ENCODE measurements at places on chromosomes 13 and 19.

DNA sequence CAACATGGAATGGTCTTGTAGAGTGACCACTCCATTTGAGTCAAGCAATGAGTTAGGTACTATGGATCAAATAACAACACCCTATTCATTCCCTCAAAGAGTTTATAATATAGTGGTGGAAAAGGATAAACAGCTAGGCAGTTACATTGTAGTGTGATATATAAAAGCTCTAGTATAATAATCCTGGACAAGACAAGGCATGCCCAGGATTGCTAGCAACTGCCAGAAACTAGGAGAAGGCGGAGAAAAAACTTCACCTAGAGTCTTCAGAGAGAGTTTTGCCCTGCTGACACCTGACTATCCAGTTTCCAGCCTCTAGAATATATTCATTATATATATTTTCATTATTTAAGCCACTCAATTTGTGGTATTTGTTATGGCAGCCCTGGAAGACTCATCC is 530.6 kb downstream of the KLF12 start:
- DNase-seq = no peak

GRCh38 chr13:97583907-97584497 is 150.0 kb downstream of the RAP2A start:
- no peak for DNase-seq

DNA sequence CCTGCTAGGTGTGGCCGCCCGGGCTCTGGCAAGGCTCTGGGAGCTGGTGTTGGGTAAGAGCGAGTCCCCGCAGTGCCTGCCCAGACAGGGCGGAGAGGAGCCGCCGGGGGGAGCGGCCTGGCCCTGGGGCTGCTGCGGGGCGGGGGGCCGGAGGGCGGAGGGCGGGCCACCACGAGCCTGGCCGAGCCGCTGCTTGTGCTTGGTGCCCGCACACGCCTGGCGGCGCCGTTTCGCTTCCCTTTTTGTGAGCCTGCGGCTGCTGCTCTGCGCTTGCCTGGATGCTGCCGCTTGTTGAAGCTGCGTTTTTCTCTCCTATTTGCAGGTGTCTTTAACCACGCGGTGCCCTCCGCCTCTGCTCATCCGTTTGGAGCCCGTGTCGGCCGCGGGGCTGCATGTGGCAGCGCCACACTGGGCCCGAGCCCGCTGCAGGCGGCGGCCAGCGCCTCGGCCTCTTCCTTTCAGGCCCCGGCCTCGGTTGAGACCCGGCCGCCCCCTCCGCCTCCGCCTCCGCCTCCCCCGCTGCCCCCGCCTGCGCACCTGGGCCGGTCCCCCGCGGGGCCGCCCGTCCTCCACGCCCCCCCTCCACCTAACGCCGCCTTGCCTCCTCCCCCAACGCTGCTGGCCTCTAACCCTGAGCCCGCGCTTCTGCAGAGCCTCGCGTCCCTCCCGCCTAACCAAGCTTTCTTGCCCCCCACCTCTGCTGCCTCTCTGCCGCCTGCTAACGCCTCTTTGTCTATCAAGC is 8.5 kb downstream of the PLEKHJ1 start:
- no peak for DNase-seq

DNA sequence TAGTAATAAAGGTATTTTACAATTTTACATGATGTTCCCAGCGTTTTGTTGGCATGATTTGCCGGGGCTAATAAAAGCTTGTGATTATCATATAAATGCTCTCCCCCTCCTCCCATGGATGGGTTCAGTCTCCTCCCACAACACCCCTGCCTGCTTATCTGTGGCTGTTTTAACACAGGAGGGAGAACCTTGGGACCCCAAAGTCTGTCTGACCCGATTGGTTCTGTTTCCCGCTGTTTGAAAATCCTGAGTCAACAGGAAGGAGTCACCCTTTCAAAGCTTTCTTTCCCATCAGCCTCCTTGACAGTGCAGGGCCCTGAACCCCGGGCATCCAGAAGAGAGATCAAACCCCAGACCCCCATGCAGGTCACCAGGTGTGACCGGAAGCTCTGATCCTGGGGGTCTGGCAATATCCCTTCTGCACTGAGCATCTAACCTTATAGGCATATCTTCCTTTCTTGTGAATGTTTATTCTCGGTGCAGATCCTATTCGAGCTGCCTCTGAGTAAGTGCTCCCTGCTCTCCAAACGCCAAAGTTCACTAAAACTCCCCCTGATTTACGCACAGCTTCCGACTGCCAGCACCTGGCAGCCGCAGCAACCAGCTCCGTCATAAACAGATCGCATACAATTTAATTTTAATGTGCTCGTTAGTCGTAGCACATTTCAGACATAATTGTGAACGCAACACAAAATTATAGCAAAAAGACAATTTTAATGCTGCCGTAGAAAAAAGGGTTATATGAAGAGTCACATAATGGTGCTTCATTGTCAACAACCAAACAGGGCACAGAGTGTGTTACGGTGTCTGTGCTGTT is 74.8 kb downstream of the TSHZ3 start:
- no peak for DNase-seq

- DNase-seq = no peak
These were observed 33.6 kb downstream of the ELF1 start for GRCh38 chr13:40985381-40986100.

DNA sequence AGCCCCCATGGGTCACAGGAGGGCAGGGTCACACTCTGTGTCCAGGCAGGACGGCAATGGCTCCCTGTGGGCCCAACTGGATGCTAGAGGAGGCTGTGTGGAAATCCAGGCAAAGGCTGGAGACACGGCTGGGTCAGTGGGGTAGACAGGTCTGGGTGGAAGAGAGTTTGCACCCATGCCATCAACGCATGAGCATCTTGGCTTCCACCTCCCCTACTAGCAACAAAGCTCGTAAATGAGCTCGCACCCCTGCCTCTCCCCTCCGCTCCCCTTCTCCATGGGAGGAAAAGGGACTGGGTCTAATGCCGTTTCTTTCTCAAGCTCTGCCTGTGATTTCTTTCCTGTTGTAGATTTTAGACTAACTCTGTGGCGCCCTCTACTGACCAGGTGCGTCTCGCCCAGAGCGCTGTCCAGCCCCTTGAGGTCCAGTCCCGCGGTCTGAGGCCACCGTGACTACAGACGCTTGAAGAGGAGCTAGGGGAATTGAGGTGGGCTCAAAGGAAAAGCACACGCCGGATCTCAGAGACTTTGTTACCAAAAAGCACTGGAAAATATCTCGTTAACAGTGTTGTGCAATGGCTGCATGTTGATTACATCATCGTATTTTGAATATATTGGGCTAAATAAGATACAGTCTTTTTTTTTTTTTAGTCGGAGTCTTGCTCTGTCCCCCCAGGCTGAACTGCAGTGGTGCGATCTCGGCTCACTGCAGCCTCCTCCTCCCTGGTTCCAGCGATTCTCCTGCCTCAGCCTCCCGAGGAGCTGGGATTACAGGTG is 50.7 kb upstream of the USP29 start:
- DNase-seq = no peak

- no peak for DNase-seq
These were observed 2771.0 kb upstream of the PCDH20 start for GRCh38 chr13:64186503-64187250.

GRCh38 chr13:97113231-97114001 is 108.7 kb upstream of the MBNL2 start:
- DNase-seq = no peak

DNA sequence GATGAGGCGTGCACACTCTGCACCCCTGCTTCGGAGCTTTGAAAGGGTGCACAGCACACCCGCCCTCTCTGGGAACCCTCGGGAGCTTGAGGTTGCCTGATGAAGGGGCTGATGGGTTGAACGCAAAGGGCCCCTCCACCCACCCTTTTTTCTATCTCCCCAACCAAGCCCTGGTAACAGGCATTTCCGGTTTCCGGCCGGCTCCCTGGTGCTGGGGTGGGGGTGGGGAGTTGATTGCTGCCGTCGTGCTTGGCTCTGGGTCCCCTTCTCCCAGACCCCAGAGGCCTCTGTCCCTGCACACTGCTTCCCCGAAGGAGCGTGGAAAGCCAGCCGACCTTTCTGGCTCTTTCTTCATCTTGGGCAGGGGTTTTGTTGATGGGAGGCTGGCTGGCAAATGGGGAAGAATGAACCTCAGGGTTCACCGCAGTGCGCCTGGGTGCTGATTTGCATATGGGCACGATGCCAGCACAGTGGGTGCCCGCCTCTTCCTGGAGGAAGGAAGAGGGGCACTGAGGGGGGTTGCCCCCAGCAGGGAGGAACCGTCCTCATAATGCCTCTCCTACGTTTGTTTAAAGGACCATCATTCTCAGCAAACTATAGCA is 29.1 kb downstream of the VAV1 start:
- peak; percentile 67 for DNase-seq

DNA sequence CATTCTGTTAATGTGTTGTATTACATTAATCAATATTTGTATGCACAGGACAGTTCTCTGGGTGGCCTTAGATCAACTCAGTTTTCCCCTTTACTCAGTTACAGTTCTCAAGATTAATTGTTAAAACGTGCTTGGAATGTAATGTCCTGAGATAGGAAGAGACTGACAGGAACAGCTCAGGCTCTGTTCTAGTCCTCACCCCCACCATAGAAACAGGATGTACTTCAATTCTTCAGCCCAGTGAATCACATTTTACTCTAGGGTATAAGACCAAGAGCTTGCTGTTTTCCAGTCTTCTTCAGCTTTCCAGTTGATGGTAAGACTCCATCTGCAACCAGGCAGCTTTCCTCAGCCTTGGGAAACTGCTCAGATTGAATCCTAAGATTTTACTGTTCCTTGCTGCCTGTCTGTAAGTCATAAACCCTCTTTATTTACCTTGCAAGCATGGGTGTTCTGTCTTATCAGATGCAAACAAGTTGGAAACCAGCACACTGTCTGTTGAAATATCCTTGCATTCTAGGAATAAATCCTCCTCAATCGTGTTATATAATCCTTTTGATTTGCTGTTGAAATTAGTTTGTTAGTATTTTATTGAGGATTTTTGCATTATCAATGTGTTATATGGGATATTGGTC is 836.9 kb upstream of the PCDH9 start:
- no peak for DNase-seq

GRCh38 chr13:20241593-20241992 is 9.5 kb upstream of the GJB6 start:
- no peak for DNase-seq

- DNase-seq = no peak
These were observed 3.1 kb downstream of the FTL start for GRCh38 chr19:48968179-48968661.

GRCh38 chr19:53621885-53622740 is 9.7 kb upstream of the DPRX start:
- DNase-seq = no peak

DNA sequence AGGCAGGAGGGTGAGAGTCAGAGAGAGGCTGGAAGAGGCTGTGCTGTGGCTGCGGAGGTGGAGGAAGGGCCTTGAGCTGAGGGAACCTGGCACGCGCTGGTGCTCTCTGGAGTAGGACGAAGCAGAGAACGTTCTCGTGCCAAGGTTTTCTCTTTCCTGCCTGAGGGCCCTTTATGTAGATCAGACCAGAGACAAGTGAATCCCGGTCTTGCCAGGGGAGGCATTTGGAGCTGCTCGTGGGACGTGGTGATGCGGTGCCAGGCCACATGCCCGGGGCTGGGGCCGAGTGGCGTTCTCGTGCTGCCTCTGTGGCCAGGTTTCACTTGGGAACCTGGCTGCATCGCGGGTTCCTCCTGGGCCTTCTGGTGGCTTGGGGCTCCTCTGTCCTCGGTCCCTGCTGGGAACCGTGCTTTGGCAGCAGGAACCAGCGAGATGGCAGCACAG is 54.2 kb downstream of the KDM4B start:
- DNase-seq = no peak

GRCh38 chr19:6269101-6269886 is 10.5 kb downstream of the MLLT1 start:
- DNase-seq = no peak

GRCh38 chr13:65497265-65497664 is 1732.9 kb downstream of the PCDH9 start:
- DNase-seq = no peak

GRCh38 chr19:52171321-52172169 is at the start of gene ZNF836:
Gene ZNF836, minus strand, starts transcription at chr19:52171621. Its CDS starts 3,549 bp downstream, at chr19:52168072.
- DNase-seq = peak; percentile 80

- DNase-seq = no peak
These were observed 28.7 kb downstream of the COL5A3 start for GRCh38 chr19:9981406-9982260.

- no peak for DNase-seq
These were observed 64.7 kb downstream of the MBD3L2B start for GRCh38 chr19:6956573-6956972.

DNA sequence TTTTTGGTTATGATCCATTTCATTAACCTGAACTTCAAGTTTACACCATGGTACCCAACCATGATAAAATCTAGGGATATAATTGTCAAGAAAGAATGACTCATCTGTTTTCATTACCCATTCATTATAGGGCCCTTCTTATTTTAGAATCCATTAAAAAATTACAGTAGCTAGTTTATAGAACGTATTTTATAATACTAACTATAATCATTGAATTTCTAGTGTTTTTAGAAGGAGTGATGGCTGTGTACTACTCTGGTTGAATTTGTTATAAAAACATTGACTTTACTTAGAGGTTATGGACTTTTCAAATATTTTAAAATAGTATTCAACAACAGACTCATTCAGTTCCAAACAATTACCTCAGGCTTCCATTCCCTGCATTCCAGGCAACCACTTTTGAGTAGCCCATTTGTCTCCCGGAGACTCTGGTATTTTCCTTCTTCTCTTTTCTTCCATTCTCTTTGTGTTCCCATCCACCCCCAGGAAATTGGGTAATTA is 71.9 kb upstream of the KLF12 start:
- no peak for DNase-seq

- no peak for DNase-seq
These were observed 4.9 kb downstream of the ONECUT3 start for GRCh38 chr19:1758231-1758577.

Data from stimulated activated CD4-positive, alpha-beta T cell treated with anti-CD3 and anti-CD28 coated beads, Interleukin-15, amount 100 ng/mL, for 1 hour (primary cell).